ENCODE measurements at places on chromosomes 2 and 18.

DNA sequence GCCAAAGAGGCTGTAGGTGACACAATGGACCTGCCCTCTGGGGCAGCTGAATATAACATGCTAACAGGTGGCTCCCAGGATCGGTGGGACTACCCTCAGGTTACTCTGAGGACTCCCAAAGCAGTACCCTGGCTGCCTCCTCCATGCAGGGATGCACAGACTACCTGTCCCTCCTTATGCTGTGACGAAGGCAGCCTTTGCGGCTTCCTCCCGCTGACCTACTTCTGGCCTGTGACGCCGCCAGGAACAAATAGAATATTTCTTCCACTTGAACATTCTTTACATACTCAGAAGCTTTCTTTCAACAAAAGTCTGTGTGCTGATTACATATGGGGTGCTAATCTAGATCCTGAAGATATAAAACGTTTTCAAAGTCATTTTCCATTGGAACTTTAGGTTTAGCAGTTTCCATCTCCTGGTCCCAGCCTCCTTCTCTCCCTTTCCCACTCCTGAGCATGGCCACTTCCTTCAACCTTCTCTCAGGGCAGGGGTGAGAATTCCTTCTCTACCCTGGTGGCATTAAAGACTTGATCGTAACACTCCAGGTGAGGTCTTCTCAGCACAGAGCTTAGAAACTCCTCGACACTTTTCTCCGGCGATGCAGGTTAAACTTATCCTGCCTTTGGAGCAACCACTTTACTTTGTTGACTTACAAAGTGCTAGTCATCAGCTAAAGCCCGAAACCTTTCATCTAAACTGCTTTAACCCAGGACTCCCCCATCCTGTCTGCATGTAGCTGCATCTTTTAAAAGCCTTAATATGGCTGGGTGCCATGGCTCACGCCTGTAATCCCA is 58.9 kb upstream of the STK17B start:
- DNase-seq = no peak

GRCh38 chr2:20015482-20016083 is 3.1 kb upstream of the MATN3 start:
- peak; percentile 63 for DNase-seq

GRCh38 chr2:18123577-18123976 is 245.1 kb downstream of the KCNS3 start:
- DNase-seq = no peak

DNA sequence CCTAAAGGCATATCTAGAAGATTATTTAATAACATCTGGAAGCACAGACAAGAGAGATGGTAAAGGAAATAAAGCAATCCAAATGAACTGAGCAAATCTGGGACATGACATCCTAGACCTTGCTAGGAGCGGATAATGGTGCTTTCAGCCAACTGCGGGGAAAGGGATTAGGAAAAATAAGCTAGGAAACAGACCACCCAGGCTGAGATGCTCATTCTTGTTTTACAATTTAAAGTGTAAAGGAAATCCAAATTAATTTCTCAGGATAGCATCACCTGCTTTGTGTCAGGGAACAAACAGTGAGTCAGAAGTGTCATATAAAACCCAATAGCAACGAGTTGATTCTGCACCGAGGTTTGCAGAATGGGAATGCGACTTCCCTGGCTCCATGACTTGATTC is 112.5 kb upstream of the CXCR4 start:
- DNase-seq = no peak

GRCh38 chr18:13603304-13604019 is 122.9 kb downstream of the FAM210A start:
- DNase-seq = no peak

DNA sequence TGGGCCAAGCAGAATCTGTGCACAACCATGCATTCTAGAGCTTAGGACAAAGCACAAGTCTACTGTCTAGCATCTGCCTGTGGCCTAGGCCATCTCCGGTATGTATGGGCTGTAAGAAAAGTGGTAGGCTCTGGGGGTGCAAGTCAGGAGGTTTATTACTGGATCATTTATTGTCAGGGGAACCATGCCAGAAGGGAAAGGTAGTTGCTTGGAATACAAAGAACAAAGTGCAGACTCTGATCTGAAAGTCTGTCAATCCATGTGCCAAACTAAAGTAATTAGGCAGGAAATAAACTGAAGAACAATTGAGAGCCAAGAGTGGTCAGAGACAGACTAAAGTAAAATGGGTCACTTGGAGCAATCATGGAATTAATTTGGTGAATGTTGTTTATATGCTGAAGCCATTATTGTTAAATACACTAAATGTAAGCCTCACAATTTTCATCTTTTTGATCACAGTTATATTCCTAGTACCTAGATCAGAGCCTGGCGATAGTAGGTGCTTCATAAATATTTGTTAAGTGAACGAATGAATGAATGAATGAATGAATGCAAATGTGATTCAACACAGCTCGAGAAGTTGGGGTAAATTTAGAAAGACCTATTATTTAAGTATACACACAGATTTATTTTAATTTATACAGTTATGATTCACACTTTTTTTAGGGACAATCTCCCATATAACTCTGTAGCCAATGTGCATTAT is 260.7 kb upstream of the STON1 start:
- no peak for DNase-seq

- DNase-seq = no peak
These were observed 9.2 kb upstream of the D2HGDH start for GRCh38 chr2:241724975-241725870.

GRCh38 chr2:189517847-189518535 is 62.6 kb downstream of the SLC40A1 start:
- DNase-seq = no peak

GRCh38 chr2:170243898-170244297 is 66.0 kb downstream of the MYO3B start:
- no peak for DNase-seq

DNA sequence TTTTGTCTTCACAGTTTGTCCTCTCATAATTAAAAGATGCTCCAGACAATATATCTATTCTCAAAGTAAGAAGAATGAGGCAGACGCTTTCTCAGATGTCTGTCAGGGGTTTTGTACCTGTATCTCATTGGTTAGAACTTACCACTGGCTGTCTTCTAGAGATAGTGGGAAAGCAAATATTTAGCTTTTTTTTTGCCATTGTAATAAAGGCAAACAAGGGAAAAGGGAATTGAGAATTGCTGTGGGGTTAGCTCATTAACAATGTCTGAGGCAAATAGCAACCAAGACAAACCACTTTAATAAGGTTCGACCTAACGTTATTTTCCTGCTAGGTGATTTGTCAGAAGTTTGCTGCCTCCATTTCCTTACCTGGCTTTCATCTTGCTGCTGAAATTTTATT is 30.0 kb downstream of the ZNF638 start:
- no peak for DNase-seq

DNA sequence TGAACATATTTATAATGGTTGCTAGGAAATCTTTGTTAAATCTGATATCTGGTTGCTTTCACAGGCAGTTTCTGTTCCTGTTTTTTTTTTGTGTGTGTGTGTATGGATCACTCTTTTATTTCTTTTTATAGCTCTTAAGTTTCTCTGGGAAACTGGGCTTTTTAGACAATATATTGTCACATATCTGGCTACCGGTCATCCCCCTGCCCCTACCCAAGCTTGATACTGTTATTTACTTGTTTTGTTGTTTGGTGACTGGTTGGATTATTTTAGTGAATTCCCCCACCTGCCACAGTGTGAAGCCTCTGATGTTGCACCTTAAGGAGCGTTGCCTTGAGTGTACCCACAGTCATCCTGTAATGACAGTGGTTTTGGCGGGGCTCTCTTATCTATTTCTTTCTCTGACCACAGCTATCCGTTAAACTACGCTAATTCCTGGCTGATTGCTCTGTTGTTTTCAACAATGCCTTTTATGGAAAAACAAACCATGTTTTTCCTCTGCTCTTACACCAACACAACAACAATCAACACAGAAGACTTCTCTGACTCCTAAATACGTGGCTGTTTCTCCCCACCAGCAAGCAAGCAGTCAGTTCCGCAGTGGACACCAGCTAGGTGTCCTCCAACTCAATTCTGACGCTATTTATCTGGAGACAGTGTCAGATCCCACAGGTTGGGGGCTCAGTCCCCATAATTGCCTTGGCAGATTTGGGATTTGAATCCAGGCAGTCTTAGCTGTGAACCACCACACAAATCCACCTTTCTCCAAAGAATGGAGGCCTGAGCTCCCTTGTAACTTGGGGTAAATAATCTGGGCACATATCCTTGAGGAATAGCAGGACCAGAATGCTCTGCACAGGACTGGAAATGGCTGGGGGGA is 10.9 kb downstream of the GNLY start:
- no peak for DNase-seq

DNA sequence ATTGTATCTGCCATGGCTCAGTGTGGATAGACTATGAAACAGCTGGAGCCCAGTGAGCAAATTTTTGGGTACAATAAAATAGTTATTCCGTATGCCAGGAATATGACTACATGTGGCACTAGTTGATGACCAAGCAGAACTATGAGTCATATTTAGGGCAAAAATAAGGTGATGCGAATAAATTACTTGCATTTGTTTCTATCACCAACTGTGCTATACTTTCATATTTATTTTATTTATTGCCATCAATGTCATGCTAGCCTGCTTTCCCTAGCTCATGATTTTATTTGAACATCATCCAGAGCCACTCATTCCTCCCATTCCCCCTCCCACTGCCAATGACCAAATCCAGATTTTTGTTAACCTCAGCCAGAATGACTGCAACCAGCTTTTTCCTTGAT is 13.3 kb upstream of the FAP start:
- DNase-seq = no peak

DNA sequence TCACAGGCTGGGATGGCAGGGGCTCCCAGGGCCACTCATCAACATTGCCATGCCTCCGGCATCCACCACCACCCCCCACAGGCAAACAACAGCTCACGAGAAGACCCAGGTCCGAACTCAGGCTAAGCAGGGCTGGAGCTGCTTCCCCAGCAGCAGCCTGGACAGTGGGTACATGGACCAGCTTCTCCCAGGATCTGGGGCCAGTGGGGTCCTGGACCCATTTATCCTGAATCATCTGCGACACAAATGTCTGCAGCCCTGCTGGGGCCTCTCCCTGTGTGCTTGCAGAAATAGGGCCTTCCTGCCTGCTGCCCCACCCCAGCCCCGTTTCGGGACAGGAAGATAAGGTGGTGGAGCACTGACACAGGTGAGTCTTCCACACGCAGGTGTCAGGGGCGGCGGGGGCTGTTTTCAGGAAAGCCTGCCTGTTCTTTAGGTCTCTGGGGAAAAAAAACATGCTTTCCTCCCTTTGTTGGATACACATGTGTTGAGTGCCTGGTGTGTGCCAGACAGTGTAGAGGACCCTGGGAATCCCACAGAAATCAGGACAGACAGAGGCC is 4.5 kb downstream of the PRLH start:
- no peak for DNase-seq

DNA sequence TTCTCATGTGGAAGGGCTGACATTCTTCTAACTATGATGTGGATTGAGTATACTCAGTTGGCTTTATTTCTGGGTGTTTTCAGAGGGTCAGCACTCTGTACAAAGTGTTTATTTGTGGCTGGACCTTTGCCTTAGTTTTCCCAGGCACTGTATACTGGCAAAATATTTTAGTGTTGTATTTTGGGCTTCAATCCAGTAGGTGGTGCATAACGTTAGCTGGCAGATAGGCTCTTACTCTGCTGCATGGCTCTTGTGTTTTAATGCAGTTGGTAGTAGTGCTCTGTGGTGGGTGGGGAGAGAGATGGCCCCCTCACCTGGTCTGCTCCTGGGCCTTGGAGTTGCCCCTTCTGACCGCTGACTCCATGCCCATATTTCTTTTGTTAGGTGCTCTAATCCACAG is 75.6 kb upstream of the REG3A start:
- DNase-seq = no peak

DNA sequence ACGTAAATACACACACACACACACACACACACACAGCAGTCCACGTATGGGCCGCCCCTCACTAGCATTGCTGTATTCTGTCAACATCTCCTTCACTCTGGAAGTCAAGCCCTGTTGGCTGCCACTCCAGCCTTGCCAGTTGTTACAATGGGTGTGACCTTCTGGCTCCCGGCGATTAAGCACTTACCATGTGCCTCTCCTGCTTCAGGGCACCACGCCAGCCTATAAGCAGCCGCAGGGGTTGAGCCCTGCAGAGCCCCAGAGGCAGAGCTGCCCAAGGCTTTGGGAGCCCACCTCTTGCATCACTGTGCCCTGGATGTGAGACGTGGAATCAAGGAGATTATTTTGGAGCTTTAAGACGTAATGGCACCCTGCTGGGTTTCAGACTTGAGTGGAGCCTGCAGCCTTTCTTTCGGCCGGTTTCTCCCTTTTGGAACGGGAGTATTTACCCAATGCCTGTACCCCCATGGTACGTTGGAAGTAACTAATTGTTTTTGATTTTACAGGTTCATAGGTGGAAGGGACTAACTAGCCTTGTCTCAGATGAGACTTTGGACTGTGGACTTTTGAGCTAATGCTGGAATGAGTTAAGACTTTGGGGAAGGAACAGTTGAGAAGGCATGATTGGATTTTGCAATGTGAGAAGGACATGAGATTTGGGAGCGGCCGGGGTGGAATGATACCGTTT is 54.5 kb upstream of the ROCK2 start:
- DNase-seq = no peak

GRCh38 chr2:64391940-64392339 is 62.0 kb upstream of the LGALSL start:
- no peak for DNase-seq

DNA sequence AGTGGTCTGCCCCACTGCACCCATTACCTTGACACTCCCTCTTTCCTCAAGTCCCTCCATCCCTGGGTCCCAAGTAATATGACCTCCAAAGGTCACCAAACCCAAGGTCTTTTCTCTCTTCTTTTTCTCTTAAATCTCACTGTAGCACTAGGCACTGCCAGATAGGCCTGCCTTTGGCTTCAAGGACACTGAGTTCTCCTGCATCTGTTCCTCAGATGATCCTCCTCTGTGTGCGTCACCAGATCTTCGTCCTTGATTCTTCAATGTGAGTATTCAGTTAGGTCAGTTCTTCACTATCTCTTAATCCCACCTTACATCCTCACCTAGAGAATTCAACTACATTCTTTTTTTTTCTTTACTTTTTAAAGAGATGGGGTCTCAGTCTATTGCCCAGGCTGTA is 249.2 kb downstream of the NBAS start:
- no peak for DNase-seq

GRCh38 chr2:100976061-100976460 is 26.0 kb upstream of the RPL31 start:
- no peak for DNase-seq

GRCh38 chr18:54551590-54551989 is 39.5 kb upstream of the DYNAP start:
- DNase-seq = no peak

DNA sequence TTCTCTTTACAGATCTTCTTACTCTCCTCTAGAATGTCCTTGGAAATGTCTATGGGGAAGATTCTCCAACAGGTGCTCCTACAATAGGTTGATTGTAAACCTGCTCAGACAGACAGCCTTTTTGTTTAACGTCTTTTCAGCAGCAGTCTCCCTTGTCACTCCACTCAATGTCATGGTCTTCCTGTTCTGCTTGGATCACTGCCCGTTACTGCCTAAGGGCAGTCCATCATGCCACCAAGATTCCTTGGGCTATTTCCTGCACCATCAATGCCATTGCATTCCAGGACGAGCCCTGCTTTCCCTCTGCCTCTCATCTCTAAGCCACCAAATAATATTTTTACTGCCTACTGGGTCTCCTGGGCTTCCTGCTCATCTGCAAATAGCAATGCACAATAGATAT is 97.4 kb upstream of the GALNT5 start:
- DNase-seq = no peak

GRCh38 chr18:73944715-73945114 is 202.9 kb downstream of the FBXO15 start:
- no peak for DNase-seq
